GM06990 (cell line): ENCODE measurements at places on chromosomes 16 and 17.

GRCh38 chr16:12145918-12146317 lies 169.4 kb downstream of the SNX29 start:
- DNase-seq, result no peak

DNA sequence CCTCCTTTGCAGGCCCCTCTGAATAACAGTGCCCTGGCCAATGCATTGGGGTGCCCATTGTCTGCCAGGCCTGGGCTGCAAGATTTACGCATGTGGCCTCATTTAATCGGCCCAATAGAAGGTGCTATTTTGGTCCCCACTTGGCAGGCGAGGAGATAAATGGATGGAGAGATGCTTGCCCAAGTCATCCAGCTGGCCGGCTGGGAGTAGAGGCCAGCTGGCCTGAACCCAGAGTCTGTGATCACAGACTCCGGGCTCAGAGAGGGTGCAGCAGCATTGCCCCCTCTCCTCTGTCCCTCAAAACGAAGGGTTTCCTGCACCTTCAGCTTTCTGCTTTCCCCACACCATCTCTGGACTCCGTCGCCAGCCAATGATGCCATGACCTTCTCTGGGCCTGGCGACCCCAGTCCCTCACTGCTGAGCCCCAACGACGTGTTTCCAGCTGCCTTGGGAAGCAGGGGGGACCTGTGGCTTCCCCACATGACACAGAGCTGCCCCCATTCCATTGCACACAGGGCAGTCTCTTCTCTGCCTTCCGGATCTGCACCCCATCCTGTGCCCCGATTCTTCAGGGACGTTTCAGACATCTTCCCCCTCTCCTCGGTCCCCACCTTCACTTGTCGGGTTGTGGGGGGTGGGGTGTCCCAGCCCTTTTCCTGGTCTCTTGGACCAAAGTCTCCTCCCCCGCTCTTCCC lies 3.5 kb upstream of the ADGRG1 start:
- DNase-seq, result no peak

GRCh38 chr16:85220964-85221731 lies 108.9 kb upstream of the CIBAR2 start:
- DNase-seq, result no peak

GRCh38 chr16:81838794-81839193 lies 59.7 kb downstream of the PLCG2 start:
- DNase-seq, result peak; percentile 66

- DNase-seq, result no peak
Observed at GRCh38 chr17:42240201-42240600, 36.0 kb downstream of the STAT5B start.

DNA sequence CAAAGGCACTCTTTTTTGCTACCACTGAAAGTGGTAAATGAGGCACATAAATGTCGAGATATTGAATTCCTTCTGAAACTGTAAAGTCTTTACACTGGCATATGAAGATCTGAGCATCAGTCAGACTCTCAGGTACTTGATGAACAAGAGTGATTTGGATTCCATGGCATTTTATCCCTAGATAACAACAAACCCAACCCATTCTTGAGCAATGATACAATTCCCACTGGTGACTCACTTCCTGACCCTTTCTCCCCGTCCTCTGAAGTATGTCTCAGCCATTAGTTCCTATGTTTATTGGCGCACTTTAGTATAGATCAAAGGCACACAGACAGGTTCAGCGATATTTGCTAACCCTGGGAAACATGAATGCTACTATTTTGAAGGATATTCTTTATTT lies 147.0 kb upstream of the RBFOX1 start:
- no peak for DNase-seq

DNA sequence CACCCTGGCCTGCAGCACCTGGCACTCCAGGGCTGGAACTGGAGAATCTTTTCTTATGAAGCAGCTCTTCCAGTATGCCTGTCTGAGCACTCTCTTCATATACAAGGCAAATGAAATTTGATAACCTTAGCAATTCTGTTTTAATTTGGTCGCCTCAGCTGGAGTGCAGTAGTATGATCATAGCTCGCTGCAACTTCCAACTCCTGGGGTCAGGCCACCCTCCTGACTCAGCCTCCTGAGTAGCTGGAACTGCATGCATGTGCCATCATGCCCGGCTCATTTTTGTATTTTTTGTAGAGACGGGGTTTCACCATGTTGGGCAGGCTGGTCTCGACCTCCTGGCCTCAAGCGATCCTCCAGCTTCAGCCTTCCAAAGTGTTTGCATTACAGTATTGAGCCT lies 140.8 kb upstream of the CHMP6 start:
- no peak for DNase-seq

- peak; percentile 33 for DNase-seq
Observed at GRCh38 chr16:23182679-23183542, at the start of gene SCNN1G. Gene SCNN1G (plus strand): TSS chr16:23182745. CDS start chr16:23186272, 3,527 bp downstream.

DNA sequence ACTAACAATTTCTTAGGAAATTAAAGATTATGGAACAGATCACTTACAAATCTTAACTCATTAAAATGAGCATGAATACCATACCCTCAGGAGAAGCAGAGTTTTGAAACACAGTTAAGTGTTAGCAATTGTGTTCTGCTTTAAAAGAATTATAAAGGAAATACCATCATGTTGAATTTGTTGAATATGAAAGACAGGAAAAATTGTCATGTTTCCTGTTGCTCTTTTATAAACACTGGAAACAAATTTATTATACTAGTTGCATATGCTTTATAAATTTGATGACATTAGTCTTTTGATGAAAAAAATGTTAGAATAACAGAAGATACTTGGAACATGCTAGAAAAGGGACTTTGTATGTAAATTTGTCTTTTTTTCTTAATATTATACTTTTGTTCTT lies 59.7 kb downstream of the VMP1 start:
- no peak for DNase-seq

DNA sequence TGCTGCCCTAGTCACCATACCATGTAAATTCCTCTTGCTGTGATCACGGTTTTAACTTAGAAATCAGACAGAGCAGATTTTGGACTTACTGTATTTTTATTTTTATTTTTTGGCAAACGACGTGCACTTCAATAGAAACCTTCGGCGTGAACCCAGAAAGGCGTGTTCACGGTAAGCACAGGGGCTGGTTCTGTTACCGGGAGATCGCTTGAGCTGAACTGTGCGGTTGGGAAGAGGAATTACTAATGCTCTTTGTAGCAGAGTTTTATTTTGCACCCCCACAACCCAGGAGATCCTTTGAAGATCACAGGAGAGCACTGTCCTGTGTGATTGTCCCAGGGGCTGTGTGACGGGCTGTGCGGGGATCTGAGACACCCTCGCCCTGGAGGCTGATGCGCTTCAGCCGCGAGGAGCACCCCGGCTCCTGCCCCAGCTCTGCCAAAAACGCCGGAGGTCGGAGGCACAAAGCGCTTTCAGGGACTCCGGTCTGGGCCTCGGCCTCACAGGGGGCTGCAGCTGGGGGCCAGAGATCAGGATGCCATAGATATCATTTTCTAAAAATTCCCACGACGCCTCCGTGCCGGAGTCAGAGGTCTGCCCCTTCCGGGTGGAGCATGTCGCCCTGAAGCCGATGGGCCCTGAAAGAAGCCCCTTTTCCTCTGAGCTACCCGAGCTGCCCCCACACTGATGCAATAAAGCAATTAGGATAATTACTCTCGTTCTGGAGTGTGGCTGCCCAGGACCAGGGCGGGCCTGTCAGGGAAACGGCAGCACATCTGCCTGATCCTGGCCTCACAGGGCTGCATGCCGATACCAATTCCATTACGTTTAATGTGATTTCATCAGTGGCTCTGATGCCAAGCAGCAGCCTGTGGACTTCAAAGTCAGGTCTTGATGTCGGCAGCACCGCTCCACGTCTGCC lies 71.8 kb downstream of the LMF1 start:
- no peak for DNase-seq

DNA sequence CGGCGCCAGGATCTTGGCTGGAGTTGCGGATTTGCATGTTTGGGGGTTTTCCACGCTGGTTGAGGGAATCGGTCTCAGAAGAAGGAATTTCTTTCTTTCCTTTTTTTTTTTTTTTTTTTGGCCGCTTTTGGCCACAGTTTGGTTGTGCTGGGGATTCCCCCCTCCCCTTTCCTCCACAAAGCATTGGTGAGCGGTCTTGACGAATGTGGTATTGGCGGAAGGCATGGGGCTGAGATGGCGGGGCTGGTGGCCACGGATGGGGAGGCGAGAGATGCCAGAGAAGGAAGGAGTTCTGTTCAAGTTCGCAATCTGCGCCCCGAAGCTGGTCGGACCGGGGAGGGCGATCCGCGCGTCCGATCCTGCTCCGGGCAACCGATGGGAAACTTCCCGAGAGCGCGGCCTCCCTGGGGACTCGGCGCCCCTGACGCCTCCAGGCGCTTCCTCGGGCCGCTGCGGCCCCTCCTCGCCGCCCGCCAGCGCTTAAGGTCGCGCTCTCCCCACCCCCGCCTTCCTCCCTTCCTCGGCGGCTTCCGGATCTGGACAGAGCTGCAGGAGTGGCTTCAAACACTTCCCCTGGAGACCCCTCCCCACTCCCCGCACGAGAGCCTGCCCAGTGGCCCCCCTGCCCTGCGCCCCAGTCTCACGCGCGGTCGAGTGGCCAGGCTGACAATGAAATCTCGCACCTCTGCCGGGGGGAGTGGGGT lies 43.2 kb downstream of the RAI1 start:
- peak; percentile 74 for DNase-seq

DNA sequence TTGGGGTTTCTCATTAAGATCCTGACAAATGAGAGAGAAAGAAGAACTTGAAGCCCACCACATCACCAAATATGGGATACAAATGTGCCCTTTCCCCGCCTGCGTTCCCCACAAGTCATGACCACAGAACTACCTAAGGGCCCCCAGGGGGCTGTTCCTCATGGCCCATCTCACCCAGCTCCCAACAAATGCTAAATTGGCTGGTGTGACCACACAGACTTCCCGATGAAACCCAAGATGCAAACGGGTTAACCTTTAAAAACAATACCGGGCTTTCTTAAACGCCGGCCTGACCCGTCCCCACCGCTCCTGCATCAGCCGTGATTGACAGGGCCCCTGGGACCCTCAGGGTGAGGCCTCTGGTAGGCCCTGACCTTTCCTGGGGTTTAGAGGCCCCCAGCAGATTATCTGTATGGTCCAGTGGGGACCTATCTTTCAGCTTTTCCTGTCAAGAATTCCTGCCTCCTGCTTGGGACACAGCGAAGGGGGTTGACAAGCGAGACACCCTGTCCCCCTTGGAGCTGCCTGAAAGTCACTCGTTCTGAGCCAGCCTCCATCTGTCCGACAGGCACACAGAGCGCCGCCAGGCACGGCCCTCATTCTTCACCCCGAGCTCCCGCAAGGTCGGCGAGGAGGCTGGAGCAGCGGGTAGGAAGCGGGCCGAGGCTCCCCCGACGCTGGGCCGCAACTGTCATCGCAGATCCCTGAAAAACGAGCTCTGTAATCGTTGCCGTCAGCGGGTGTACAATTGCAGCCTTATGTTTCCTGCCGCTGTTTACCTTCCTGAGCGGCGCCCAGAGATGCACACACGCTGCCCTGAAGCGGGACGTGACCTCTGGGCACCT lies 300.1 kb downstream of the FOXL1 start:
- DNase-seq, result no peak

- no peak for DNase-seq
Observed at GRCh38 chr16:86831366-86831765, 253.0 kb downstream of the FOXL1 start.
